ENCODE measurements at places on chromosomes 11 and 22.

DNA sequence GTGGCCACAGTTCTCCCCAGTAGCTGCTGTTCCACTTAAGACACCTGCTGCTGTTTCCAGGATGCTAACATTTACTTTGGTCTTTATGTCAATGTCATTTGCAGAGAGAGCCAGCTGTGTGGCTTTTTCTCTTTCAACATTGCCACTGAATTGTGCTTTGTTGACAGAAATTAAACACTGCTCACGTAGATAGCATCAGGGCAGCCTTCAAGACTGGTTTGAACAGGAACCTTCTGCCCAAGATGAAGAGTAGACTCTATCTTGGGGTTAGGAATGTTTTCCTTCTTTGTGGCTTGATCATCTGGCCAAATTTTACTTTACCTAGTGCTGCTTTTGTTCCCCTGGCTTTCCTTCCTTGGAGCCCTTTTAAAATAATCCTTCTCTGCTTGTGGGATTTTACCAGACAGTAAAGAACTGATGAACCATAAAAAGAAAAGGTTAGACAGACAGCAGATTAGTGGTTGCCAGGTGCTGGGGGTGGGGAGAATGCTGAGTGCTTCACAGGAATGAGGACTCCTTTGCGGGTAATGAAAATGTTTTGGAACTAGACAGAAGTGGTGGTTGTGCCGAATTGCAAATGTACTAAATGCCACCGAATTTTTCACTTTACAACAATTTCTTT, 22.7 kb upstream of the XBP1 start:
- no peak for DNase-seq

DNA sequence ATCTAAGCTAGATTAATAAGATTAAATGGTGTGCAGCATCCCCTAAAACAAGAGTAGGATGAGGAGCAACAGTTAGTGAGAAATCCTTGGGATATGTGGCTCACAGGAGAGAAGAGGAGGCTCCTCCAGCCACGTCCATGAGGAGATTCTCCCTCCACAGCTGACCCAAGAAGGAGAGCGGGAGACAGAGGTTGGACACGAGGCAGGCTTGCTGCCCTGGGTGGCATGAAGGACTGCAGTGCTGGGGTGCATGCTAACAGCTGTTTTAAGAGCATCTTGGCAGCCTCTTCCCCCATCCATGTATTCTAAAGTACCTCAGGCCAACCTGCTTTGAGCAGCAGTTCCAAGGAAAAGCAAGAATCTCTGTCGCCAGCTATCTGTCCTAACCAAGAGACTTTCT, 284.4 kb upstream of the B3GAT1 start:
- DNase-seq, result no peak

DNA sequence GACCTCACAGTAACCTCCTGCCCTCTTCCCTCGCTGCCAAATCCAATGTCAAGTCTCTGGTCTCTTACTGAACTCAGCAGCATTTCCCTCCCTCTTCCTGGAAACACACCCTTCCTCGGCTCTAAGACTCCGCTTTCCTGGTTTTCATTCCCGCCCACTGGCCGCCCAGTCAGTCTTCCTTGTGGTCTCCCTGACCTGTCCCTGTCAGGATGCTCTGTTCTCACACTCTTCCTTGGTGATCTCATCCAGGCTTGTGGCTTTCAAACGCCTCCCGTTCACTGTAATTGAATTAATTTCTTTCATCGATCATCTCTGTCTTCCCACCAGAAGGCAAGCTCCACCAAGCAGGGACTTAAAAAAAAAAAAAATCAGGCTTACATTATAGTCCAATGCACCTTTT, 33.5 kb downstream of the MYO18B start:
- DNase-seq, result no peak

- peak; percentile 51 for DNase-seq
Observed at GRCh38 chr11:128686745-128687177, 7.1 kb upstream of the FLI1 start.

DNA sequence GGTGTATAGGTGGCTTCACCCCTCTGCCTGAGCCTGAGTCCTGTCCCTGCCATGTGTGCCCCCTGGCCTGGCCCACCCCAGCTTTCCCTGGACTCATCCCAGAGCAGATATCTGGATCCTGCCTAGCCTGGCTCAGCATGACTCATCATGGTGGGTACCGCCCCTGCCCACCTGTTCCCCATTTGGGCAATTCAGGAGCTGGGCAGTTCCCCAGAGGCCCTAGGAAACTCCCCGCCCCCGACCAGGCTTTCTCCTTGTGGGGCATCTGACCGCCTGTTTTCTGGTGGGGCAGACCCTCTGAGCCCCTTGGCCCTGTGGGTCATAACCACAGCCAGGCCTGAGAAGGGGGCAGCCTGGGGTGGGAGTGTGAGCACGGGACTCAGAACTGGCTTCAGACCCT, 4.4 kb downstream of the TSPO start:
- no peak for DNase-seq

GRCh38 chr11:57752954-57753353, 1.3 kb upstream of the BTBD18 start:
- no peak for DNase-seq

- DNase-seq, result no peak
Observed at GRCh38 chr22:39567135-39567946, 3.2 kb upstream of the CACNA1I start.
